Lower leg skin (tissue), 4 donors: ENCODE measurements at places on chromosomes 11 and 22. TPM values are rescaled to one million over a fixed set of nuclear protein-coding genes. Genes with fewer than 3 reads are reported as not detected.
A peak's percentile ranks its signal among the peaks of the same experiment; 100 is the strongest.

DNA sequence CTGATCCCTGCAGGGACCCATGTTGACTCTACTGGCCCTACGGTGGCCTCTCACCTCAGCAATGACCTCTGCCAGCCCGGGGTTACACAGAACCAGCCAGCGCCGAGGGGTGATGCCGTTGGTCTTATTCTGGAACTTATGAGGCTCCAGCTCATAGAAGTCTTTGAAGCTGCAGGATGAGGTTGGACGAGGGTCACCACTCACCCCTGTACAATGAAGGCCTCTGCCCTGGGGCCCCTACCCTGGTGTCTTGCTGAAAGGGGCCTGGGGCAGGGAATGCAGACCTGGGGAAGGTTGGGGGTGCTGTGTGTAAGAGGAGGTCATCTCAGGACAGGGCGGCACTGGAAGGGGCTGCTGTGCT lies 6.8 kb downstream of the PYGM start:
- DNase-seq, result no peak

GRCh38 chr11:115425250-115425649 lies 79.0 kb downstream of the CADM1 start:
- DNase-seq, result no peak

DNA sequence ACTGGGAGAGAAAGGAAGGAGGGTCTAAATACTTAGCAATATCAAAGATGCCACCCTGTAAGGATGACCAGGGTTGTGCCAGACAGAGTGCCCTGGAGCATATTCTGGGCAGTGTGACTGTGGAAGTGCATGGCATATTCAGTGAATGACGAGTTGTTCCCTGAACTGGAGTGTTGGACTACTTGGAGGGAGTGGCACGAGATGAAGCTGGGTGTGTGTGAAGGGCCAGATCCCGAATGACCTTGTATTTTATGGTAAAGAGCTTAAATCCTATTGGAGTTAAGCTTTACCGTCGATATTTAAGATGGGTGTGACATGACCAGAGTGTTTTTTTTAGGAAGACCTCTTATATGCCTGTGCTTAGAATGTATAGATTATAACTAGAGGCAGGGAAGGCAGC lies 48.8 kb downstream of the STIM1 start:
- no peak for DNase-seq

GRCh38 chr11:79447038-79447786 lies 6.4 kb upstream of the TENM4 start:
- DNase-seq, result no peak

DNA sequence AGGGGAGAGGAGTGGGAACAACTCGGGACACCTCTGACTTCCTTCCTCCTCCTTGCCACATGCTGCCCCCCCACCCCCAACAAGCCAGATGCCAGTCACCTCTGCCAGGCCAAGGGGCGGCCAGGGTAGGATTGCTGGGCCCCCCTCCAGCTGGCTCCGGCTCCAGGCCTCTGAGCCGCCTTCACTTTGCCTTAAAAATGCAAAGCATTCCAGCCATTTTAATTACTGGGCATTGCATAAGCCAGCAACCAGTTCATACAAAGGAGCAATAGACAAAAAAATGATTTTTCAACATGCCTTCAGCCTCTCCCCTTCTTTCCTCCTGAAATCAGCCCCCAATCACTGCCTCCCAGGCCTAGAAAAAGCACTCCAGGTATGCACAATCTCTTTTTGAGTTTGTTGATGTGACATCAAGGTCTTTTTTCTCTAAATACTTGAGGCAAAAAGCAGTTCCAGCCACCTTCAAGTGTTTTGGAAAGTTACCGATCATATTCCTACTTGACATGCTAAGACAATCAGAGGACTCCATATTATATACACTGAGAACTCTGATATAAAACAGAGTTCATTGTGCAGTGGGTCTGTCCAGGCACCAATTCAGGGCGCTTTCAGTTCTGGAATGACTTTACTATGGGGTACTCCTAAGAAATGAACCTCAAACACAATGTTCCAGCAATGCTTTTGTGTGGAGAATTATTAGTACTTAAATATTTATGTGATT lies 12.4 kb upstream of the TIMP3 start:
- no peak for DNase-seq

DNA sequence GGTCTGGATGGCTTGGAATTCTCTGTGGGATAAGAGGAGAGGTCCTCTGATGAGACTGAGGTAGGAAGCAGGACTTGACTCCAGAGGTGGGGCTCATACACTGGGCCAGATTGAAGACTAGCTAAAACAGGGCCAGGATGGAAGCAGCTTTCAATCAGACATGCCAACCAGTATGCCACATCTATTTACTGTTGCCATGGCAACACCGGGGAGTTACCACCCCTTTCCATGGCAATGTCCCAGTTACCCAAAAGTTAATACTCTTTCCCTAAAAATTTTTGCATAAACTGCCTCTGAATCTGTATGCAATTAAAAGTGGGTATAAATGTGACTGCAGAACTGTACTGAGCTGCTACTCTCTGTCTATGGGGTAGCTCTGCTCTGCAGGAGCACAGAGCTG lies 247.5 kb upstream of the ZBED5 start:
- no peak for DNase-seq

- DNase-seq, result no peak
These were observed 1106.8 kb upstream of the RAG2 start for GRCh38 chr11:37704791-37705190.

- DNase-seq, result no peak
These were observed 341.6 kb downstream of the CTTN start for GRCh38 chr11:70739811-70740487.

- no peak for DNase-seq
These were observed 29.9 kb downstream of the TPST2 start for GRCh38 chr22:26559961-26560575.

BEST1 gene
- 0.89 TPM for total RNA-seq

ME3 gene
- 11.0 TPM for total RNA-seq

- no peak for DNase-seq
These were observed 165.9 kb upstream of the NCAM1 start for GRCh38 chr11:112795142-112795815.

OVOL1 gene
- 159 TPM for total RNA-seq

VSIG10L2 gene
- total RNA-seq, result 6.0 TPM

CD59 gene
- total RNA-seq, result 339 TPM

SCUBE2 gene
- total RNA-seq, result 7.8 TPM

RIMBP3B gene
- 0.06 TPM for total RNA-seq

GRCh38 chr11:62015615-62016014 lies 48.2 kb upstream of the FTH1 start:
- no peak for DNase-seq

FAM180B gene
- total RNA-seq, result 0.46 TPM

RASL10A gene
- 1.1 TPM for total RNA-seq

- DNase-seq, result no peak
These were observed 13.7 kb downstream of the CRY2 start for GRCh38 chr11:45860764-45861510.

- no peak for DNase-seq
These were observed 324.1 kb downstream of the C11orf87 start for GRCh38 chr11:109745996-109746625.

GRCh38 chr11:82895437-82896091 lies 4.7 kb downstream of the PRCP start:
- DNase-seq, result no peak

APLNR gene
- total RNA-seq, result 1.2 TPM

GRCh38 chr11:73187854-73188253 lies 30.2 kb upstream of the P2RY2 start:
- DNase-seq, result peak; percentile 85

DNA sequence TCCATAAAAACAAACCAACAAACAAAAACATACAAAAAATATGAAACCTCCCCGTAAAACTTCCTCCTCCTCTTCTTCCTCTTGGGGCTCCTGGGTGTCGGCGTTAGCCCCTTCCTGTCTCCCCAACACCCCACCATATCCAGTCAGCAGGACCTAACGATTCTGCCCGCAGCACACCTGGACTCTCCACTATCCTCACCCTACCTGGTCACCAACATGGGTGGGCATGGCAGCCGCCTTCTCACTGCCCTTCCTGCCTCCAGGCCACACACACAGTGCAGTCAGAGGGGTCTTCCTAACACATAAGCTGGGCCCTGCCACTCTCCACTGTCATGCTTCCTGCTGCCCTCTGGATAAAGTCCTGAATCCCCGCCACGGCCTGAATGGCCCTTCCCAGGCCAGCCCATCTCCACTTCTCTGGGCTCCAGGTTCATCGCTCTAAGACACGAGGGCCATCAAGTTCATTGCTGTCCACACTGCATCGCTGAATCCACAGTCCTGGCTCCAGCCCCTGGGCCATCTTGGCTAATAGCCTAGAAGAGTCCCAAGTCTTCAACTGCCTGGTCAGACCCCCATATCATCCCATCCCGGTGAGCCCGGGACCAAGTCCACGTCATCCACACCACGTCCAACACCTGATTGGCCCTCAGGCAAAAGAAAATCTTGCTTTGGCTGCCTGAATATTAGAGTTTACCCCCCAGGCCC lies 76.2 kb downstream of the IGLL1 start:
- DNase-seq, result no peak

DUSP18 gene
- 6.2 TPM for total RNA-seq

DNA sequence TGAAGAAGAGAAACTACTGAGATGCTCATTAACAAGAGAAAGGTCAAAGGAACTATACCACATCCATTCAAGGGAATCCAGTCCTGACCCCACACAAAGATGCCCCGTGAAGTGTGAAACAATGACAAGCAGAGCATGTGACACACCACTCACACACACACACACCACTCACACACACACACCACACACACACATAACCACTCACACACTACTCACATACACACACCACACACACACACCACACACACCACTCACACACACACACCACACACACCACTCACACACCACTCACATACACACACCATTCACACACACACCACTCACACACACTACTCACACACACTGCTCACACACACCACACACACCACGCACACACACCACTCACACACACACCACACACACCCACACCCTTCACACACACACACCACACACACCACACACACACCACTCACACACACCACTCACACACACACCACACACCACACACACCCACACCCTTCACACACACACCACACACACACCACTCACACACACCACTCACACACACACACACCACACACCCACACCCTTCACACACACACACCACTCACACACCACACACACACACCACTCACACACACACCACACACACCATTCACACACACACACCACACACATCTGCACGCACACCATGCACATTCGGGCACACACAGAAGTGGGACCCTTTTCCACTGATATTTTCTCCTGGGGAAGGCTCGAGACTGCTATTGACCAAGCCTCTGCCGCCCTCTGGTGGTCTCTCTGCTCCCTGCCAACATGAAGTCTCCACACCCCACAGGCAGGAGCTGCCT lies 32.0 kb upstream of the COMT start:
- peak; percentile 97 for DNase-seq

DNA sequence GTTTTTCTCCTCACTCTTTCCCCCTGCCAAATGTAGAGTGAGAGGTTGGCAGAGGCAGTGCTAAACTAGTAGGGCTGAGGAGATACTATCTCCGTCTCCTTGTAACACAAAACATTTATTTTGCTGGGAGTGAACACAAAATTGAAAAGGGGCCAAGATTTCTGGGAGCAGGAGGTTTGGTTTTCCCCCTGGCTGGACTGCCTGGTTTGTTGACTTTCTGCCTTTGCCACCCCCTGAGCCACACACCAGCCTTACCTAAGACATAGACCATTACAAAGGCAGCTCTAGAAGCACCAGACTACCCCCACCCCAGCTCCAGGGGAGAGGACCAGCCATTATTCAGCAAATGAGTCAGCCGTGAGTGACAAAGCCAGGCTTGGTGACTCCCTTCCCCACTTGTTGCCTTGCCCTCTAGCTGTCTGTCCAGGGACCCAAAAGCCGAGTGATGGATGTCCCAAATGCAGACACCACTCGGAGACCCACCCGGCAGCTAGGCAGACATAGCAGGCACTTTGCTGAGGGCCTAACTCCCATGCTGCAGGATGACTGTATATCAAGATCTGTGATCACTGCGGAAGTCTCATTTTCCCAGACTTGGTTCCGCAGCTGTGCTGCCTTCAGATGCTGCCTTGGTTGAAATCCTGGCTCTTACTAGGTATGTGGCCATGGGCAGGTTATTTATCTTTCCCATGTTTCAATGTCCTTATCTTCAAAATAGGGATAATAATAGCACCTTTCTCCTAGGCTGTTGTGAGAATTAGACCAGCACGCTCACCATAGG lies 17.7 kb upstream of the CDON start:
- no peak for DNase-seq

ARHGAP32 gene
- total RNA-seq, result 49.1 TPM

GRCh38 chr11:80948781-80949180 lies 1508.0 kb upstream of the TENM4 start:
- DNase-seq, result no peak

- DNase-seq, result peak; percentile 52
These were observed 11.9 kb downstream of the CHRM1 start for GRCh38 chr11:62909107-62909894.

DNA sequence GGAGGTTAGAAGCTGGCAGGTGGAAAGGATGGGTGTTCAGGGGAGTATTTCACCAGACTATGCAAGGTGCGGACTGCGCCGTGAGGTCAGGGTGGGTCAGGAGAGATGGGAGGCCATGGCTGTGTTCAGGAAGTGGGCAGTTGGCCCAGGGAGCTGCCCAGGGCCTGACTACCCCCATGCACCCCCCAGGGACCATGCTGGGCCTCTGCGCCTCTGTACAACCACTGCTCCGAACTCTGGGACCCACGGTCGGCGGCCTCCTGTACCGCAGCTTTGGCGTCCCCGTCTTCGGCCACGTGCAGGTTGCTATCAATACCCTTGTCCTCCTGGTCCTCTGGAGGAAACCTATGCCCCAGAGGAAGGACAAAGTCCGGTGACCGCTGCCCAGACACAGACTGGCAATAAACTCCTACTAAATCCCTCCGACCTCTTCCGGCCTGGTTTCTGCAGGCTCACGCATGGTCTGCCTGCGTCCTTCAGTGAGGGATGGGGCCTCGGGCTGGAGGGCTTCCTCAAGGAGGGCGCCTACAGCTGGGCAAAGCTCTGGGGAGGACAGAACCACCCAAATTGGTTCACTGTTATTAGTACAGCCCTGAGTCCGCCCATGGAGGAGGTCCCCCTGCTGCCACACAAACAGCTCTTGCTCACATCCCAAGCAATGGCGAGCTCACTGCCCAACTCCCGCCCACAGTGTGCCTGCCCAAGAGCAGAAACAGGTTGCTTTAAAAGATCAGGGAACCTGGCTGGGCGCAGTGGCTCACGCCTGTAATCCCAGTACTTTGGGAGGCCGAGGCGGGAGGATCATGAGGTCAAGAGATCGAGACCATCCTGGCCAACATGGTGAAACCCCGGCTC lies 4.2 kb downstream of the PHLDA2 start:
- DNase-seq, result no peak

MISFA gene
- 2.1 TPM for total RNA-seq

DNA sequence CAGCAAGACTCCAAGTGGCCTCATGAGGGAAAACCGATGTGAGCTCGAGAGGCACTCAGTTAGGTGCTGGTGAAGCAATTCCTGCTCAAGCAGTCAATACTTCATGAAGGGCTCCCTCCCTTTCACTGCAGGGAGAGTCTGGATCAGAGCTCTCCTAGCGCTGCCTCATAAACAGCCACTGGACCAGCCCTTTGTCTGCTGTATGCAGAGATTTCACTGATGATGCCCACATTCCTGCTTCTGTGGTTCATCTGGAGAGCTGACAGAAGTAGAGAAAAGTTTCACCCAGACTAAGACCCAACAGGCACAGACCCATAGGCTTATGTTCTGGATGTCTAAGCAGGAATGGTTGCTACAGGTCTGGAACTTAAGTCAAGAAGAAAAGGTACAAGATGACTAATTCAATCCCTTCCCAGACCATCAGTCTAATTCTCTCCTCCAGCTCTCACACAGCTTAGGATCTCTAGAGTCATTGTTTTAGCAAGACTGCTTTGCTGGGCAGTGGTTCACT lies 4.0 kb downstream of the UCP2 start:
- no peak for DNase-seq

HORMAD2 gene
- not detected for total RNA-seq

GRCh38 chr22:45225732-45226502 lies 14.8 kb downstream of the KIAA0930 start:
- DNase-seq, result peak; percentile 72

PRCP gene
- total RNA-seq, result 54.5 TPM
